ENCODE measurements at places on chromosomes 11 and 22.
A peak's percentile ranks its signal among the peaks of the same experiment; 100 is the strongest.

DNA sequence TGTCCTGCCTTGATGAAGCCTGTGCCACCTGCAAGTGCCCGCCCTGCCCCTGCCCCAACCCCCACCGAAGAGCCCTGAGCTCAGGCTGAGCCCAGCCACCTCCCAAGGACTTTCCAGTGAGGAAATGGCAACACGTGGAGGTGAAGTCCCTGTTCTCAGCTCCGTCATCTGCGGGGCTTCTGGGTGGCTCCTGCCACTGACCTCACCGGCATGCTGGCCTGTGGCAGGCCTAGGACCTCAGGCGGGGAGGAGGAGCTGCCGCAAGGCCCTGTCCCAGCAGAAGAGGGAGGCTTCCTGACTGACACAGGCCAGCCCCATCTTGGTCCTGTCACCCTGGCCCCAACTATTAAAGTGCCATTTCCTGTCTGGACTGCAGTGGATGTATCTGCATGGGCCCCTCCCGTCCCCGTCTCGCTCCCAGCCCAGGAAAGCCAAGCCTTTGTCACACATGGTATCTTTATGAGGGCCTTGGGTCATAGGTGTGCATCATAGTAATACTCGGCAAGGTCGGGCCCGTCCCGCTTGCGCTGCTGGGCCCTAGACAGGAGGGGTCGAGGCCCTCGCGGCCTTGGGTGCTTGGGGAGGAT lies 882 bp downstream of the FREY1 start:
- no peak for DNase-seq

- DNase-seq = no peak
Measured at GRCh38 chr11:75845324-75845723, 30.3 kb downstream of the UVRAG start.

GRCh38 chr11:94762208-94762607 lies 5.9 kb upstream of the AMOTL1 start:
- no peak for DNase-seq

- DNase-seq = no peak
Measured at GRCh38 chr22:30077279-30077880, 2.9 kb upstream of the HORMAD2 start.

DNA sequence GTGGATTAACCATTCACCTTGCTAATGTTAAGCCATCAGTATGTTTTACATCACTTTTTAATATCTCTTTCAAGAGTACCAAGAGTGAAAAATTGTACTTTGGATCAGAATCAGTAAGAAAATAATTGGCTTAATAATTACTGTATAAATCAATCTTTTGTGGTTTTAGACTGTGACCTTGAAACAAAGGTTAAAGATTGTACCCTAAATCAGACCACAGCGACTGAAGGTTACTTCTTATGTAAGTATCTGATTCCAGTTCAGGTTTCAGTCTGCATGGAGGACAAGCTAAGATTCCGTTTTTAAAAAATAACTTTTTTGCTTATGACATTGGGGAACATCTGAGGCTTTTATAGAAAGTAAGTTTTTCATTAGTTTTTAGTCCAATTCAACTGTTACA lies 18.9 kb downstream of the CAT start:
- DNase-seq = no peak

- DNase-seq = no peak
Measured at GRCh38 chr22:47842119-47842518, 1079.7 kb downstream of the TBC1D22A start.

- no peak for DNase-seq
Measured at GRCh38 chr11:100930185-100930778, 199.3 kb downstream of the PGR start.

DNA sequence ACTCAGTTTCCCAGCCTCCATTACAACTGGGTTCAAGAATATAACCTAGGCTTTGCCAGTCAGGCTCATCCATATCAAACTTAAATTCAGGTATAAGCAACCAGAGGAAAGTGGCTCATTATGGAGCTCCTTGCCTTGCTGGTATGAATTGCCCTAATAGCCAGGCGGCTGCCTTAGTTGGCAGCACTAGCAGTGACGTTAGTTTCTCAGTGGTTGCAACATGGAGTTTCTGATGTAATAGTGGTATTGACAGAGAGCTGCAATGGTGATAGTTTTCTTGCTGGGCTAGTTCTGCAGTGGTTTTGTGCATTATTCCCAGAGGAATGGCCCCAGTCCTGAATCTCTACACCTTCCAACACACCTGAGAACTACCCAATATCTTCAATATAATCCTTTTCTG lies 3.8 kb upstream of the TMEM123 start:
- no peak for DNase-seq

DNA sequence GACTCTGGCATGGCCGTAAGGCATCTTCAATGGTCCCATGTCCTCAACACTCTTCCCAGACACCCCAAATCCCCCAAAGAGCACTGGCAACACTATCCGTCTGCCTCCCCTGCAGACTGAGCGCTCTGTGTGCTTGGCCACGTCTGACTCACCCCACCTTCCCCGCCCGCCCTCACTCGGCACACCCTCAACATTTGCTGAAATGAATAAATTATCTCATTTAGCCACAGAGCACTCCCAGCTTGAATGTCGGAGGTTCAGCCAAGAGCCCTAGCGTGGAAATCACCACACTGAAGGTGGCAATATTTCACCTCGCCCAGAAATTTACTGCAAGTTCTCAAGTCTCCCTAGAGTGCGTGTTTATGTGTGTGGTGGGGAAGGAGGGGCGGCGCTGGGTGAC lies 46.6 kb upstream of the TCF20 start:
- peak; percentile 61 for DNase-seq

GRCh38 chr11:79030448-79030847 lies 410.4 kb downstream of the TENM4 start:
- no peak for DNase-seq

DNA sequence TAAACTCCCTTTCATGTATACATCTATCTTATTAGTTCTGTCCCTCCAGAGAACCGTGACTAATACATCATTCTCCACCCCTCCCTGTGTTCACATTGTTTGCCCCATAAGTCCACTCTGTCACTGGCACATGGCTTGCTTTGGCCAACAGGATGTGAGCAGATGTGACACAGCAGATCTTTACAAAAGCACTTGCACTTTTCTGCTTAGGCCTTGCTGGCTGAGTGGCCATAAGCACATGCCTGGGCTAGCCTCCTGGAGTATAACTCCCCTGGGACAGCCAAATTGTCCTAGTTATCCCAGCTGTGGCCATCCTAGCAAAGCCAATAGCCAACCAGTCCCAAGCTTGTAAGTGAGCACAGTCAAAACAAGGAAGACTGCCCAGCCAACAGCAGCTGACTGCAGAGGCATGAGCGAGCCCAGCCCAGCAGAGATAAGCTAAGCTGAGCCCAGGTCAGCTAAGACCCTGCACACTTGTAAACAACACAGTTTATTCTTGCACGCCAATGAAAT lies 9.7 kb upstream of the RCN1 start:
- DNase-seq = no peak

GRCh38 chr11:19878520-19878919 lies 165.9 kb downstream of the NAV2 start:
- no peak for DNase-seq

DNA sequence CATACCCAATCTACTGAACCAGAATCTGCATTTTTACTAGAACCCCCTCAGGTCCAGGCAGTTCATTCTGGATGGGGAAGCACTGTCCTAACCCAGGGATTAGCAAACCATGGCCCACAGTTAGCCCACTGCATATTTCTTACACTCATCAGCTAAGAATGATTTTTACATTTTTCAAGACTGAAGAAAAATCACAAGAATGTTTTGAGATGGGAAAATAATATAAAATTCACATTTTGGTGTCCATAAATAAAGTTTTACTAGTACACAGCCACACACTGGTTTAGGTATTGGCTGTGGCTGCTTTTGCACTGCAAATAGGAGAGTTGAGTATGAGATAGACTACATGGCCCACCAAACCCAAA lies 59.4 kb downstream of the PPFIBP2 start:
- DNase-seq = no peak

DNA sequence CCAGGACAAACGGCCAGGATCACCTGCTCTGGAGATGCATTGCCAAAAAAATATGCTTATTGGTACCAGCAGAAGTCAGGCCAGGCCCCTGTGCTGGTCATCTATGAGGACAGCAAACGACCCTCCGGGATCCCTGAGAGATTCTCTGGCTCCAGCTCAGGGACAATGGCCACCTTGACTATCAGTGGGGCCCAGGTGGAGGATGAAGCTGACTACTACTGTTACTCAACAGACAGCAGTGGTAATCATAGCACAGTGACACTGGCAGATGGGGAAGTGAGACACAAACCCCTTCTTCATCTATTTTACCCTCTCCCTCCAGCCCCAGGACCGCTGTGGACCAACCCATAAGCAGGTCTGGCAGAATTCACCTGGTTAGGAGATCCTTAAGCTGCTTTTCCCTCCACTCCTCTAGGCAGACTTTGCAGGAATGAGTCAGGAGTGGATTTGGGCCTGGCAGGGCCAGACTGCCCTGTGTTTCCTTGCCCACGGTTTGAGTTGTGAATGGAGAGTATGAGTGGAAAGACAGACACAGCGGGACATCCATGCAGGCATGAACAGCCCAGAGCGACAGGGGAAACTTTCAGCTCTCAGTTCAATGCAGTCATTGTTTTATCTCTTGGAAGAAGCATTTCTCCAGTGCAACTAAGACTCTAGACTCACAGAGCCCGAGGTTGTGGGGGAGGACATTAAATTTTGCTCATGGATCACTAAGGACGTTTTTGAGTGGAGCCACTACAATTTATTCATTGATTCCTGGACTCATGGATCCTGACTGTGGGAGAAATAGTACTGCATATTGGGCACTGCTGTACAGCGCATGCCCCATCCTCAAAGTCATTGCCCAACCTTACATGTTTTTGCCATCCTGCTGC lies 75.3 kb upstream of the IGLL5 start:
- DNase-seq = no peak

GRCh38 chr11:108588287-108588686 lies 5.3 kb downstream of the EXPH5 start:
- no peak for DNase-seq

GRCh38 chr11:128924510-128925249 lies 18.0 kb downstream of the TP53AIP1 start:
- DNase-seq = no peak

DNA sequence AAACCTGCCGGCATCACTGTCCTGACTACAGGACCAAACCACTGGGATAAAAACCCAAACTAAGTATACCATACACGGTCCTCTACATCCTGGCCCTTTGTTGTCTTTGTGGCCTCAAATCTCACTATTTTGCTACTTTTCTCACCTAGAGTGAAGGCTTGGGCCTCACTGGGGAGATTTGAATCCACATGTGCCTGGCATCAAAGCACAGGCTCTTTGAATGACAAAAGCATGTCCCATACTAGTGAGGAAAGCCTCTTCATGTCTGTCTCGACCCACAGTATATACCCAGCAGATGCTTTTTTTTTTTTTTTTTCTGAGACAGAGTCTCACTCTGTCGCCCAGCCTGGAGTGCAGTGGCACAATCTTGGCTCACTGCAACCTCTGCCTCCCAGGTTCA lies 72.5 kb upstream of the DRD2 start:
- DNase-seq = no peak

- DNase-seq = no peak
Measured at GRCh38 chr11:35747668-35748067, 85.1 kb downstream of the TRIM44 start.

DNA sequence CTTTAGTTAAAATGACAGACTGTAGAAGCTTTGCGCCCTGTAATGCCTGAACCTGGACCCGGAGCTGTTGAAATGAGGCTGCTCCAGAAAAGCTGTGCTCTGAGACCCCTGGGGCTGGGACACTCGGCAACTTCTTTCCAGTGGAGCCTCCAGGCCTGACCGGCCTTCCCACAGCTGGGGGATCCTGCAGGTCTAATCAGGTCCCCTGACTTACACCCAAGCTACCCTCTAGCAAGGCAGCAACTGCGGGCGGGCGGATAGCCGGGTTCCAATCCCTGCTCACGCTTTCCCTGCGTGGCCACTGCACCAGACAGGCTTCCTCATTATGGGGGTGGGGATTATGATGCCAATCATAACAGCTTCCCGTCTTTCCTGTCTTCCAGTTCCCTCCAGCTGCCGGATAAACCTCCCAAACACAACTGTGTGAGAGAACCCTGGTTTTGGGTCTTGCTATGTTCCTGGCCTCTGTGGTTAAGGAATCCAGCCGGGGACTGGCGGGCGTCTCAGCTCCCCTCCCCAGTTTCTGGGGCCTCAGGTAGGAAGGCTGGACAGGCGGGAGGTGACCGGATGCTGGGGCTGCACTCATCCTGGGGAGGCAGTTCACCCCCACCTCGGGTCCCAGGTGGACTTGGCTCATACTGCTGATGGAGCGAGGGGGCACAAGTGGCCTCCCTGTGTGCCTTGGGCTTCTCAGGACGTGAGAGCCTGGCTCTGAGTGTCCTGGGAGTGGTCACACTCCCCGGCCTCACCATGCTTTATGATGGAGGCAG lies 38.6 kb downstream of the PARVG start:
- DNase-seq = no peak

- no peak for DNase-seq
Measured at GRCh38 chr11:76550781-76551180, 106.0 kb downstream of the EMSY start.

- no peak for DNase-seq
Measured at GRCh38 chr11:128021349-128022006, 565.9 kb downstream of the ETS1 start.

GRCh38 chr11:120066738-120067437 lies 71.0 kb downstream of the TRIM29 start:
- DNase-seq = no peak

- no peak for DNase-seq
Measured at GRCh38 chr11:121055076-121055475, 31.2 kb downstream of the TBCEL start.

- DNase-seq = no peak
Measured at GRCh38 chr11:123692961-123693360, 38.5 kb upstream of the SCN3B start.

- no peak for DNase-seq
Measured at GRCh38 chr22:29009148-29009547, 52.5 kb downstream of the C22orf31 start.

DNA sequence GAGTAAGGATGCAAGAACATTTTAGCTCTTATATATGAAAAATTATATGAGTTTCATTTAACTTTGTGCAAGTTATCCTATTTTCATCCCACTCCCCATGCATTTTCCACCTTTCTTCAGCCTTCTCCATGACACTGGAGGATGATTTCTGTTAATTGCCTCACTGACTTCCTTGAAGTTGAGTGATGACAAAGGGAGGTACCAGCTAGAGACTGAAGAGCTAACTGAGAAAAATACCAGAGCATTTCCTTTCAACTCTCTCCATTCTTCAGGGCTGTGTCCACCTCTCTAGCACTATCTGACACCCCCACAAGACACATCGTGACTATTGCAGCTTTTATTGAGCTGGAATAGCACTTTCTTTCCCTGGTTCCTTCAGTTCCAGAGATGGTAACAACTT lies 711.6 kb upstream of the LRRC4C start:
- DNase-seq = no peak

- DNase-seq = no peak
Measured at GRCh38 chr11:115751243-115752015, 247.2 kb upstream of the CADM1 start.
